Myocyte (in vitro differentiated cells): ENCODE measurements at places on chromosomes 12 and 14.

DNA sequence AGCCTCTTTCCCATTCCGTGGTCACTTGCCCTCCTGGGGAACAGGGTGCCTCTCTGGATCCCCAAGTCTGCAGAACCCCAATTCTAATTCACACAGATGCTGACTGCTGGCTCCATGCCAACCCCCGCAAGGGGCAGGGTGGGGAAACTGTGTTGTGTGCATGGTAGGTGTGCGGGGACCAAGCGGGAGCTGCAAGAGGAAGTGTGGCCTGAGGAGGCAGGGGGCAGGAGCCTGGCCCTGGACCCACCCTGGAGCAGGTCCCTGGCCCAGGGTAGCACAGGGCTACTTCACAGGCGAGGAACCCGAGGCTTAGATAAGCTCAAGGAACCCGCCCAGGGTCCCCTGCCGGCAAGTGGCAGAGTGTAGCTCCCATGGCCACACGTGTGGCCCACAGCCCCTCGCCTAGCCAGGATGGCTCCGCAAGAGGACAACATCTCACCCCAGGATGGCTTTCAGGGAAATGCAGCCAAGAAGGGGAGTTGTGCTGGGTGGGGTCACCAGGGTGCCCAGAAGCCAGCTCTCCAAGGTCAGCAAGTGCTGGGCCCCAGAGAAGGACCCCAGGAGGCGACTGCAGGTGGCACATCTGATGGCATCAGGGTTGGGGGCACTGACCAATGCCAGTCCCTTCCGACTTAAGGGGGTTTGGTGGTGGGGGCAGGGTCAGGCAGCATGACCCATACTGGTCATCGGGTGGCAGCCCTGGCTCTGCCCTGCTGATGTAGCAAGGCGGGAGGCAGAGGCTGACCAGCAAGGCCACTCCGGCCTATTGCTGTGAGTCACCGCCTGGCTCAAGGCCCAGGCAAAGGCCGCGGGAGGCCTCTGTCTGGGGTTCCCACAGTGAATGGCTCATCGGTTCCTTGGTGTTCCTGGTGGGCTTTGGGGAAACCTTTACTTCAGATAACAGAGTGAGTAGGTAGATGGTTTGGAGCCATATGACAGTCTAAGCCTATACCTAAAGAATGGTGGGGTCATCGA, 37.3 kb upstream of the EML1 start:
- peak; percentile 94 for DNase-seq

DNA sequence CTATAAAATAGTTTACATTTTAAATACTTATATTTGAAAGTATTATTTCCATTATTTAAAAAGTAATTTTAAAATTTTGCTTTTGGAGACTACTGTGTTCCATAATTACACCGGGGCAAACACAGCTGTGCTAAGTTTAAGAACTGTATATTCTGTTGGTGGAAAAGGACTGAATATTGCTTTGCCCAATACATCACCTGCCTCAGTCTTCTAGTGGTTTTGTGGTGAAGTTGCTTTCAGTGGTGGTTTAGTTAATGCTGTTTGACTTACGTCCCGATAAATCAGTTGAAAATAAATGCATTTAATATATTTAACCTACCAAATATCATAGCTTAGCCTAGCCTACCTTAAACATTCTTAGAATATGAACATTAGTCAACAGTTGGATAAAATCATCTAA, 23.4 kb downstream of the FBXO34 start:
- DNase-seq, result no peak

GRCh38 chr12:65603438-65604351, 220.6 kb upstream of the HMGA2 start:
- DNase-seq, result peak; percentile 86

DNA sequence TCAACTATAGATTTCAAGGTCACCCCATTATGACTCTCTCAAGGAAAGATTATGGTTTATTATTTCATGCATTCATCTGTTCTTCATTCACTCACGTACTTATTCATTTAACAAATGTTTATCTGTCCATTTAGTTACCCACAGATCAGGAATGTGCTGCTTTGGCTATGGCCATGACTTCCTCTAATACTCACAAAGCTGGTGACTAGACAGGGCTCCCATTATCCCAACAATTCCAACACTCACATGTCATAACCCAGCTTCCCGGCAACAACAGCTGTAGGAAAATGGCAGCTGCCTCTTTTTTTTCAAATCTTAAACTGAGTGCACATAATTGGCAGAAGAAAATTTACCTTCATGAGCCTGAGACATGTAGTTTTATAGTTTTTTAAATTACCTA, 190.8 kb upstream of the CCDC196 start:
- peak; percentile 1 for DNase-seq
